ENCODE measurements at places on chromosomes 6 and 20.

GRCh38 chr20:23583526-23583925 lies 15.2 kb upstream of the CST9L start:
- no peak for DNase-seq

- no peak for DNase-seq
These were observed 988 bp downstream of the QRSL1 start for GRCh38 chr6:106630366-106630765.

- DNase-seq: no peak
These were observed 102.3 kb downstream of the UBE3D start for GRCh38 chr6:82963191-82963925.

- no peak for DNase-seq
These were observed 44.6 kb upstream of the KCNK16 start for GRCh38 chr6:39366931-39367618.

DNA sequence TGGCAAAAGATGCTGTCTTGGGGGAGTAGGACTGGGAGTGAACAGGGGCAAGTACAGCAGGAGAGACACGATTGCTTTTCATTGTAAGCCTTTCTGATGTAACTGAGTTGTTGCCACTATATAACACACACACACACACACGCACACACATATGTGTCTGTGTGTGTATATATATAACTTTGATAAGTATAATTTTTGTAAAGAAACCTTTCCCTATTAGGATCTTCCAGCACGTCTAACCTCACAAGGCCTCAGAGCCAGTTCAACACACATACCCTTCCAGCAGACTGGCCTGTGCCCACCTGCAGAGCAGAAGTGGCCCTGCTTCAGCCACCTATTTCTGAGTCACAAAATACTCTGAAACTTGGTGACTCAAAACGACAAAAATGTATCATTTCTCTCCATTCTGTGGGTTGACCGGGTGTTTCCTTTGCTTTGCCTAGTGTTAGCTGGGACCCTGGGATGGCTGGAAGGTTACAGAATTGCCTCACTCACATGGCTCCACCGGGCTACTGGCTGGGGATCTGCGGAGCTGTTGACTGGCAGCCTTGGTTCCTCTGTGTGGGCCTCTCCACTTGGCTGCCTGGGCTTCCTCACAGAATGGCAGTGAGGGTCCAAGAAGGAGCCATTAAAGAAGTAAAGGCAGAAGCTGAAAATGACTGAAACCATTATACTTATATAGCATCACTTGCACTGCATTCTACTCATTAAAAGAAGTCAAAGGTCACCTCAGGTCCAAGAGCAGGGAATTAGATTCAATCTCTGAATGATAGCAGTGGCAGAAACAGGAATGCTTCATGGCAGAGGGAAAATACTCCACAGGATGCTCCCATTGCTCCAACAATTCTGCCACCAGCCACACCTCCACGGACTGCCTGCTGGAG lies 126.4 kb downstream of the BANF2 start:
- no peak for DNase-seq

DNA sequence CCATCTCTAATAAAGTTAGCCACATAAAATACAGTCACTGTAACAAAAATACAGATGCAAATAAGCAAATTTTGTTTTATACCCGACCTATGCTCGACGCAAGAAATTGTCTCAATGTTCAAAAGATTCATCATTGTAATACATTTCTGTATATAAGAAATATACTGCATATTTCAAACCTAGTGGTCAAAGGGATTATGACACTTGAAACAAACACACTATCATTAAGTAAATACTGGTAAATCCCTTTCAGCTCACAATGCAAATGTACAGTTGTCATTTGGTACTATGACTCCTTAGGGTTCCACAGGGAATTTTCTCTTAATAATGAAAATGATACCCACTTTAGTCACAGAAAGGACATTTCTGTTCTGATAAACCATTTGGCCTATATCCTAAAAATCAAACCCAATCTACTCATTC lies 2.2 kb downstream of the HIVEP2 start:
- DNase-seq: no peak

- DNase-seq: no peak
These were observed 184.4 kb downstream of the ERMARD start for GRCh38 chr6:169935861-169936260.

GRCh38 chr20:58308680-58309527 lies 611 bp upstream of the RAB22A start:
- DNase-seq: no peak

DNA sequence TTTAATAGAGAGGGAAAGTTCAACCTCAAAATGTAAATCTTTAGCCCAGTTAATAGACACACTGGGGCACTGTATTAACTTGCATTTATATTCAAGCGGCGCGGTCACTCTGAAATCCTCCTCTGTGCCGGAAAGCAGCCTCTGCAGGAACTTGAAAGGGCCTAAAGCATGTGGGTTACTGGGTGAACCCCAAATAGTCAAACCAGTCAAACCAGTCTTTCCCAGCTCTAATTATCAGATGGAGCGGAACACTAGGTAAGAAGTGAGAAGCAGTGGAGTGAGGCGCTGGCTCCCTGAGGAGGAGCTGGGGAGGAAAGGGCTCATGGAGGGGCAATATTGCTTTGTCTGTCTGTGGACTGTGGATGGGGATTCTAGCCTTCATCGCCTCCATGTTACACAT lies 531.3 kb downstream of the QKI start:
- DNase-seq: no peak

DNA sequence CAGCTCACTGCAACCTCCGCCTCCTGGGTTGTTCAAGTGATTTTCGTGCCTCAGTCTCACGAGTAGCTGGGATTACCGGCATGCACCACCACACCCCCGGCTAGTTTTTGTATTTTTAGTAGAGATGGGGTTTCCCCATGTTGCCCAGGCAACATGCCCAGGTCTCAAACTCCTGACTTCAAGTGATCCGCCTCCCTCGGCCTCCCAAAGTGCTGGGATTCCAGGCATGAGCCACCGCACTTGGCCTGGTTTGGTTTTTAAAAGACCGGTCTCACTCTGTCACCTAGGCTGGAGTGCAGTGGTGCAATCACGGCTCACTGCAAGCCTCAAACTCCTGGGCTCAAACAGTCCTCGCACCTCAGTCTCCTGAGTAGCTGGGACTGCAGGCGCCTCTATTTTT lies 40.1 kb downstream of the VSTM2L start:
- DNase-seq: no peak

DNA sequence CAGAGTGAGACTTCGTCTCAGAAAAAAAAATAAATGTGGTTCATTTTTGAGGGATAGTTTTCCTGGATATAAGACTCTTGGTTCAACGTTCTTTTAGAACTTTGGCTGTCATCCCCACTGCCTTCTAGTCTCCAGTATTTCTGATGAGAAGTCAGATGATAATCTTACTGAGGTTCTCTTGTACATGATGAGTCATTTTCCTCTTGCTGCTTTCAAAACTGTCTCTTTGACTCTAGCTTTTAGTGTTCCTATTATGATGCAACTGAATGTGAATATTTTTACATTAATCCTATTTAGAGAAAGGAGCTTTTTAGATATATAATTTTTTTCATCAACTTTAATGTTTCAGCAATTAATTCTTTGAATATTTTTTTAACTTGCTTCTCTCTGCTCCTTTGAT lies 46.0 kb upstream of the OR14J1 start:
- no peak for DNase-seq

DNA sequence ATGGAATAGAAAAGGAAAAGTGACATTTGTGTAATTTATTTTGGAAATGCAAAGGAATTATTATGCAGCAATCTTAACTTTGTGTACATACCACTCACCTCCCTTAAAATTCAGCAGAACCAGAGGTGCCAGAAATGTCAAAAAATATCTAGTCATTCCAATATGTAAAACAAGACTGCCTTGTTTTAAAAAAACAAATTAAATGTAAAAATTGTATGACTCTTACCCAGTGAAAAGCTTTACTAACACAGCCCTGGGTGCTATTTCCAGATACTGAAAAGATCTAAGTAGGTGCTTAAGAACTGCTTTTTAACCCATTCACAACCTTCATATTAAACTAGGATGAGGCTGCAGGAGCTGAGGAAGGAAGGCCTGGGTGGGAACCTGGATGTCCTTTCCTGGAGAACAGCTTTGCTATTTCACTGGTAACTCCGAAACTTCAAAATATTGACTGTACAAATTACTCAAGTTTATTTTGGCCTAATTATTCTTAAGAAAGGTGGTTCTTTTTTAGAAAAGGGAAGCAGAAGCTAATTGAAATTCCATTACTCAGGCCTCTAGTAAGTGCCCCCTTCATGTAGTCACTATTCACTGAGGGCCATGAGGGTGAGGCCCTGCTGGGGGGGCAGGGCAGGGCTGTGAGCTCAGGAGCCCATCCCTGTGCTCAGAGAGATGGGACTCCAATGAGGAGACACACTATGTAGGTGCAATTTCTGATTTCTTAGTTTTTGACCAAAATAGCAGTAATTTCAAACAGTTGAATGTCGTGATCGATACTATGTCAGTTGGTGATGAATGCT lies 139.6 kb downstream of the MAP3K4 start:
- no peak for DNase-seq

DNA sequence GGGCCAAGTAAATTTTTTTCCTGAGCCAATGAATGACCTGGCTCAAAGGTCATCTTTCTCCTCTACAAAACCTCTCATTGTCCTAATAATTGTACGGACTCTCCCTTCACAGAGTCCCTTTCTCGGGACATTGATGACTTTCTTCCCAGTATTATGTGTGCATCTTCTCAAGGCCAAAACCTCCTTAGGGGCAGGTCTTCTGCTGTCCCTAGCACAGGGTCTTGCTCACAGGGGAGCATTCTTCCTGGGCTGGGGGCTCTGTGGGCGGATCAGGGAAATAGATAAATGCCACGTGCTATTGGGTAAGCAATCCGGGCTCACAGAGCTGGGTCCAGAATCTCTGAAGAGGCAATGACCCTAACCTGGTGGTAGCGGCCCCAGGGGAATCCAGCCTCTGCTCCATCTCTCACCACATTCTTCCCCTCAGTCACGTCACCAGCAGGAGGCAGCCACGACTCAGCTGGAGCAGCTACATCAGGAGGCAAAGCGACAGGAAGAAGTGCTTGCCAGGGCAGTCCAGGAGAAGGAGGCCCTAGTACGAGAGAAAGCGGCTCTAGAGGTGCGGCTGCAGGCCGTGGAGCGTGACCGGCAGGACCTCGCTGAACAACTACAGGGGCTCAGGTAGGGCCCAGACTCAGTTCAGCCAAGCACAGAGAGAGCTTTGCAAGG lies 23.5 kb downstream of the CEP250 start:
- DNase-seq: no peak

DNA sequence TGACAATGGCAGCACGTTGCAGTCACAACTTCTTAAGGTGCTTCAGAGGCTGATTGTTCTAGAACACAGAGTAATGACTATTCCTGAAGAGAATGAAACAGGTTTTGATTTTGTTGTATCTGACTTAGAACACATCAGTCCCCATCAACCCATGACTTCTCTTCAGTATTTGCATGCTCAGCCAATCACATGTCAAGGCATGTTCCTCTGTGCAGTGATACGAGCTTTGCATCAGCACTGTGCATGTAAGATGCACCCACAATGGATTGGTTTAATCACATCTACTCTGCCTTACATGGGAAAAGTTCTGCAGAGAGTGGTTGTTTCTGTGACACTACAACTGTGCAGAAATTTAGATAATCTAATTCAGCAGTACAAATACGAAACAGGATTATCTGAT lies 54.3 kb downstream of the PGM3 start:
- DNase-seq: no peak

DNA sequence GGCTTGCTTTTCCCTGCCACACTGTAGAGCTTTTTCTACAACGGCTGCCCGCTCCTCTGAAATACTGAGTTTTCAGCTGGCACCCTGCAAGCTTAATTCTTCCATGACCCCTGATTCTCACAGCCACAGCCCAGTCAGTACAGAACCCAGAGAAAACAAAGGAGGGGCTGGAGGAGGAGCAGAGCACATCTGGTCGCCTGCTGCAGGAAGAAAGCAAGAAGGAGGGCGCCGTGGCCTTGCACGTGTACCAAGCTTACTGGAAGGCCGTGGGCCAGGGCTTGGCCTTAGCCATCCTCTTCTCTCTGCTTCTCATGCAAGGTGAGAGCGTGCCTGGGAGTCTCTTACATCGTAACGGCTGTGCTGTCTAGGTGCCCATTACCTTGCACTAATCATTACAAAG lies 11.3 kb downstream of the DLK2 start:
- no peak for DNase-seq

GRCh38 chr6:13425943-13426931 lies 61.2 kb downstream of the GFOD1 start:
- DNase-seq: no peak

DNA sequence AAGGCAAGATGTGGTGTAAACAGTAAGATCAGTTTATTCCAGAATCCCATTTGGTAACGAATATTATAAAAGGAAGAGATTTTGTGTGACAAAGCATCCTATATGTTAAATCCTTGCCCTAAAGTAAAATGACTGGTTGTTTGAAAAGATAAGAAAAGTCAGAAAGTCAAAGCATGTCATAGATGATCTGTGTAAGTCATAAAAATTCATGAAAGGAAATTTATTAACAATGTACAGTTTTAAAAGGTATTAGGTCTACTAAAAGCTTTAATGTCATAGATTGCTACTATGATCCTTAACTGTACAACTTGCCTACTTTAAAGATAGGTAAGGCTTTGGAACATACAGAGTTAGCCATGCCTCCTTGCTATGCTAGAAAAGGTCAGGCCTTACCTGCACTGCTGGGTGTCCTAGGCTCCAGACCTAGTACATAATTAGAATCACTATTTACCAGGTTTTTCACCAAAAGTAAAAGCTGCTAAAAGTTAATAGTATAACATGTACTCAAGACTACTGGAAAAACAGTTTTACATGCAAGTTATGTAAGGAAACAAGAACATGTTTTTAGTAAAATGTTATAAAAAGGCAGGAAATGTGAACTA lies 1090.1 kb upstream of the ADGRB3 start:
- DNase-seq: no peak

DNA sequence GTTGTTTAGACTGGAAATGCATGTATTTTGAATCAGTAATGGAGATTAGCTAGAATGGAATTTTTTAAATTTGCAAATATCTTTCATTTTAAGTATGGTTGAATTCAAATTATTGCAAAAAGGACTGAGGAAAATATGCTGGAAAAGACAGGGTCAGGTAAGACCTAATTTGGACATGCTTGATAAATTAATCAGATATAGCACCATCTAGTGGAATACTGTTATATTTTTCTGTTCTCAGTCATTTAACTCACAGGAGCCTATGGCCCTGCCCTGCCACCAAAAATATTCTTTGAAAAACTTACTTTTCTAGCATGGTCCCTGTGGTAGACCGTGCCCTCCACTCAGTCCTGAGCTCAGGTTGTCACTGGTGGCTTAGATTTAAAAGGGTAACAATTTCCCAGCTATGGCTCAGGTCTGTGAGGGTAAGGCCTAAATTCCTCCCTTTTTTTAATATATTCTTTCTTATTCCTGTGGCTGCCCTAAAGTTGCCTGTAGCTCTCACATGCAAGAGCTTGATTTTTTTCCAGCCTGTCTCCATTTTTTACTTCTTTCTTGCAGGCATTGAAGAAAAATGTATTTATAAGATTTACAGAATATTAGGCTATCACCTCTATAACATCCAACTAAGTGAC lies 25.3 kb upstream of the KIAA1586 start:
- DNase-seq: peak; percentile 19

GRCh38 chr6:22350109-22350508 lies 53.3 kb upstream of the PRL start:
- DNase-seq: no peak
